ENCODE measurements at places on chromosomes 2 and 18. TPM values are rescaled to one million over a fixed set of nuclear protein-coding genes. Genes with fewer than 3 reads are reported as not detected.

The DPY30 gene
- 22.0 TPM for total RNA-seq

The FSIP2 gene
- 0.50 TPM for total RNA-seq

The INPP5D gene
- 184 TPM for total RNA-seq

The MFSD2B gene
- total RNA-seq = 4.9 TPM

The CHRND gene
- not detected for total RNA-seq

The LHCGR gene
- total RNA-seq = not detected

The LYG1 gene
- 1.1 TPM for total RNA-seq

The C2orf72 gene
- total RNA-seq = not detected

The SP5 gene
- total RNA-seq = not detected

The CYRIA gene
- total RNA-seq = 0.68 TPM

The MAP3K19 gene
- not detected for total RNA-seq

The ARHGEF4 gene
- 0.77 TPM for total RNA-seq

DNA sequence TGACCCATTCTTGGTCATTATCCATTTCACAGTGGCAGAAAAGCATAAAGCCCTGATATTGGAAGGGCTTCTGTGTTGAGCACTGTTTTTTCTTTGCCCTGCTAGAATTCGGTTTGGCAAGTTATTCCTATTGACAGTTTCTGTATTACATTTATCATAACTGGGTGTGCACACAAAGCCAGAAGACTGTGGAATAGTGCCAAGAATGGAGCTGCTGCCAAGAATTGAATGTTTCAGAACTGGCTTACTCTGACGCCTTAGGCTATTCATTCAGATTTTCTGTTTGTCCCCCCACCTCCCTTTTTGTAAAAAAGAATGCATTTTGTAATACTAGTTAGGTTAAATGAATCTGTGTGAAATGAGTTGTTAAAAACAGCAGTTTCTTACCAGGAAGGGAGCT, 12.7 kb downstream of the KDM3A start:
- peaks cover 16% of the 10 kb centered on the region for H3K36me3 ChIP-seq
- H3K4me3 ChIP-seq = no peak overlapping the region
- peaks cover 27% of the 10 kb centered on the region for H3K4me1 ChIP-seq
- H3K27me3 ChIP-seq = no peaks in the 10 kb centered on the region
- no peak overlapping the region for H3K27ac ChIP-seq
- no peak for DNase-seq

DNA sequence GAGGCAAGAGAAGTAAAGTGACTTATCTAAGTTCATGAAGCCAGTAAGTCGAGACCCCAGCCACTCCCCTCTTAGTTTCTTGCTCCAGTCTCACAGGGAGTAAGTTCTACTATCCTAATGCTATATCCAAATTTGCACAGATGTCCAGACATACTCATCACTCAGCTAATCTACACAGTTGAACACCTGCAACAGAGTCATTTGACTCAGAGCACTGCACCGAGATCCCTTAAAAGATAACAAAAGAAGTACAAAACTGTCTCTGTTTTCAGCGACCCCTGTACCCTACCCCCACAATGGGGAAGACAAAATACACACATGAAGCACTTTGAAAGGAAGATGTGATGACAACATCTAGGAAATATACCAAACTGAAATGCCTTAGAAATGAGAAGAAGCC, 22.6 kb upstream of the CCDC141 start:
- no peak overlapping the region for H3K4me3 ChIP-seq
- no peaks in the 10 kb centered on the region for H3K27me3 ChIP-seq
- H3K4me1 ChIP-seq = no peaks in the 10 kb centered on the region
- H3K27ac ChIP-seq = no peak overlapping the region
- no peaks in the 10 kb centered on the region for H3K36me3 ChIP-seq

DNA sequence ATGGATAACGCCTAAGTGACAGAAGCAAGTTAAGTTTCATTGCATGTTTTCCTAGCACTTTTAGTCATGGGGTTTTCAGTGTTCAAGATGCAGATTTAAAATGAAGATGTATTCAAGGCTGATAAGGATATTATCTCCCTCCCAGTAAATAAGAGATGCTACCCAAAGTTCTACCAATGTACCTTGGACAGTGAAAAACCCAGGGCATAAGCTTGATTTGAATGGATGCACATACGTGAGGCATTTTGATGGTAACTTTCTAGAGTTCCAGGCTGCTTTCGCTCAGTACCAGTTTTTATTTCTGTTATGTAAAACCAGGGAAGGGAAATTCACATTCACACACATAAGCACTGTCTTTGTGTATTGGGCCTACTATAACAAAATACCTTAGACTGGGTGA, 90.3 kb downstream of the STK39 start:
- H3K4me1 ChIP-seq = peaks cover 18% of the 10 kb centered on the region
- H3K4me3 ChIP-seq = no peak overlapping the region
- H3K36me3 ChIP-seq = peaks cover 3% of the 10 kb centered on the region
- H3K27me3 ChIP-seq = no peaks in the 10 kb centered on the region
- no peak overlapping the region for H3K27ac ChIP-seq

- no peak overlapping the region for H3K4me3 ChIP-seq
- no peaks in the 10 kb centered on the region for H3K4me1 ChIP-seq
- no peaks in the 10 kb centered on the region for H3K27me3 ChIP-seq
These were observed 93.9 kb downstream of the ZNF804A start for GRCh38 chr2:184692141-184692734.

- H3K27ac ChIP-seq = no peak overlapping the region
- no peaks in the 10 kb centered on the region for H3K4me1 ChIP-seq
- H3K36me3 ChIP-seq = no peaks in the 10 kb centered on the region
- H3K4me3 ChIP-seq = no peak overlapping the region
- DNase-seq = no peak
- H3K27me3 ChIP-seq = peaks cover 5% of the 10 kb centered on the region
These were observed 684.2 kb downstream of the EPHA4 start for GRCh38 chr2:220887876-220888275.

DNA sequence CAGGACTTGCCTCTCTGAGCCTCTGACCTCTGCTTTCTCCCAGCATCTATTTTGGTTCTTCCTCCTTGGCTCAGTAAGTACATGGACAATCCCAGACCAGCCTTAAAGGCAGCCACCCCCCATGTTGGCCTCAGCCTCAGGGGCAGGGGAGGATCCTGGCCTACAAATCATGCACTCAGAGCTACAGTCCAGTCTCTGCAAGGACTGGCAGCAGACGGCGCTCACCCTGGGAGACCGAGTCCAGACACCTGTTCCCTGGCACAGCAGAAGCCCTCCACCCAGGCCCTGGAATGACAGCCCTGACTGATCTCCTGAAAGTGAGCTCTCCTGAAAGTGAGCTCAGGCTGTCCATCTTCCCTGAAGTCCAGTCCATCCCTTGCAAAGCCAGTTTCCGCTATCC, 25.7 kb upstream of the PTPN4 start:
- H3K27me3 ChIP-seq = peaks cover 5% of the 10 kb centered on the region
- H3K4me3 ChIP-seq = no peak overlapping the region
- H3K27ac ChIP-seq = no peak overlapping the region

DNA sequence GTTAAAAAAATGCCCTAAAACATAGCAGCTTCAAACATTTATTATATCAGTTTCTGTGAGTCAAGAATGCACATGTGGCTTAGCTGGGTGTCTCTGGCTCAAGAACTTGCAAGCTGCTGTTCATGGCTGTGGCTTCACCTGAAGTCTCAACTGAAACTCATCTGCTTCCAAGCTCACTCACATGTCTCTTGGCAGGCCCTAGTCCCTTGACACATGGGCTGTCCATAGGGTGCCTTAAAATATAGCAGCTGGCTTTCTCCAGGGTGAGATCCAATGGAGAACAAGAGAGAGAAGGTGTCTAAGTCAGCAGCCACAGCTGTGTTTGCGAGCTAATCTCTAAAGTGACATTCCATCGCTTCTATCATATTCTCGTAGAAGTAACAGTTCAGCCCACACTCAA, 152.8 kb downstream of the DSEL start:
- no peak overlapping the region for H3K27ac ChIP-seq
- no peak for DNase-seq
- no peak overlapping the region for H3K4me3 ChIP-seq
- no peaks in the 10 kb centered on the region for H3K27me3 ChIP-seq
- H3K36me3 ChIP-seq = no peaks in the 10 kb centered on the region

DNA sequence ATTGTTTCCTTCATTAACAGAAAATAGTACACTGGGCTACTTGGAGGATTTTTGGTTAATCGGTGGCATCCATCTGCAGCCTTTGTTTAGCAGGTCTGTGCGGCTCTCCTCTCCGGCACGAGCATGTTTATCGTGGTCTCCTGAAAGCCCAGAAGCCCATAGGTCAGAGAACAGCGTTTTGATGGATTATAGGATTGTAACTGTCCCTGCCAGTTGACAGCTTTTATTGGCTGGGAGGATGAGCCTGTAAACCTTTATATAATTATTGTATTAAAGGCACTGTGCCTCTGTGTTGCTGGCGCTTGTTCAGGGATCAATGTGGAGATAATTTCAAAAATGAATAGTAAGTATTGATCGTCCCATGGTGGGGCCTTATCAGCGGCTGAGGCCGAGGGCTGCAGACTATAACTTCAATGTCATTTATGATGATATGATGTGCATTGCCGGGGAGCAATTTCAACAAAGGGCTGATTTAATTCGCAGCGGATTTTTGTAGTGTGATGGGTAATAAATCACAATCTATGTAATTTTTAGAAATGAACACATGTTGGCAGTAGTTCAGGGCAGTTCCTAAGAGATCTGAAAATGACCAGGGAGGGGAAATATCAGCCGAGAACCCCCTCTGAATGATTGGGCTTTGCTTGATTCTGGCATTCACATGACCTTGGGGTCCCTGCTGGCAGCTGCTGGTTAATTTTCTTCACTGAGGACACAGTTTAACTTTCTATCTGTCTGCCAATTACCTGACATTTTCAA, 736.1 kb downstream of the GALR1 start:
- no peak for DNase-seq
- no peak overlapping the region for H3K27ac ChIP-seq
- H3K36me3 ChIP-seq = no peaks in the 10 kb centered on the region
- no peaks in the 10 kb centered on the region for H3K4me1 ChIP-seq

GRCh38 chr2:241010531-241011295, 12.3 kb downstream of the SNED1 start:
- peak overlapping the region; percentile 88 for H3K27ac ChIP-seq
- H3K27me3 ChIP-seq = peaks cover 8% of the 10 kb centered on the region
- DNase-seq = no peak

GRCh38 chr2:15599994-15600393, 8.3 kb downstream of the DDX1 start:
- no peak overlapping the region for H3K4me3 ChIP-seq
- H3K36me3 ChIP-seq = peaks cover 22% of the 10 kb centered on the region
- DNase-seq = no peak
- peaks cover 13% of the 10 kb centered on the region for H3K4me1 ChIP-seq

- H3K4me1 ChIP-seq = no peaks in the 10 kb centered on the region
- no peak overlapping the region for H3K27ac ChIP-seq
- no peak overlapping the region for H3K4me3 ChIP-seq
- no peaks in the 10 kb centered on the region for H3K36me3 ChIP-seq
- DNase-seq = no peak
These were observed 57.0 kb downstream of the KIF1A start for GRCh38 chr2:240762971-240763370.

- peaks cover 2% of the 10 kb centered on the region for H3K4me1 ChIP-seq
- H3K27me3 ChIP-seq = peaks cover 11% of the 10 kb centered on the region
- peaks cover 2% of the 10 kb centered on the region for H3K36me3 ChIP-seq
- no peak overlapping the region for H3K27ac ChIP-seq
These were observed 152.5 kb downstream of the AFF3 start for GRCh38 chr2:99989905-99990304.

GRCh38 chr2:11802782-11803191, 56.4 kb downstream of the LPIN1 start:
- no peak overlapping the region for H3K27ac ChIP-seq
- H3K36me3 ChIP-seq = peaks cover 19% of the 10 kb centered on the region
- peaks cover 5% of the 10 kb centered on the region for H3K4me1 ChIP-seq

- no peaks in the 10 kb centered on the region for H3K36me3 ChIP-seq
- DNase-seq = no peak
- H3K27ac ChIP-seq = no peak overlapping the region
- no peak overlapping the region for H3K4me3 ChIP-seq
These were observed 49.1 kb upstream of the ID2 start for GRCh38 chr2:8632755-8633154.

- no peaks in the 10 kb centered on the region for H3K27me3 ChIP-seq
- H3K36me3 ChIP-seq = peaks cover 4% of the 10 kb centered on the region
- H3K4me1 ChIP-seq = peaks cover 90% of the 10 kb centered on the region
- DNase-seq = no peak
- H3K4me3 ChIP-seq = peak overlapping the region; percentile 94
These were observed 162.1 kb downstream of the BCL2 start for GRCh38 chr18:63157293-63158011.

DNA sequence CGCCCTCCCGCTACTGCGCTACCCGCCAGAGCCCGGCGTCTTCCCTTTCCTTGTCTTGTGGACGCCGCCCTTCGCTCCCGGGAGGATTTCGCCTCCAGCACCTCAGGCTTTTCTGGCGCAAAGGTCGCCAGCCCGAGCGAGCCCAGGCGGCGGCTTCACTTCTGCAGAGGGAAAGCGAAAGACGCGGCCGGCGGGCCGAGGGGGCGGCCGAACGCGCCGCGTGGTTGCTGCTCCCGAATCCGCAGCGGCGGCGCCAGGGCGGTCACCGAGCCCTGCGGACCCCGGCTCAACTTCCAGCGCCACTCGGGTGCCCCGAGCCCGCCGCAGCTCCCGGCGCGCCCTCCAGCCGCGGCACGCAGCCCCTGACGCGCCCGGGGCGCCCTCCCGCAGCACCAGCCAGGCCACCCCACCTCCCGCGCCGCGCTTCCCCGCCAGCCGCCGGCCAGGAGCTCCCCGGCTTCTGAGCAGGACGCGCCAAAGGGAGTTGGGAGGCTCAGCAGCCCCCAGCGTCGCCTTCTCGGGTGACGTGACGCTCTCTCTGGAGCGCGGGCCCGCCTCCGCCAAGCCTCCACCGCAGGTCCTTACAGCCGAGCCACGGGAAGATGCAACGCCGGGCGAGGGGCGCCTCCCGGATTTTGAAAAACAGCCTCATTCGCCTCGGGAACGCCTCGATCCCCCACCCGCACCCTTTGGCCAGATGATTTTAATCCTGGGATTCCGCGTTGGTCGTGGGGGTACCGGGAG, 84.9 kb upstream of the EPB41L3 start:
- peaks cover 3% of the 10 kb centered on the region for H3K36me3 ChIP-seq
- no peak for DNase-seq
- H3K27me3 ChIP-seq = peaks cover 30% of the 10 kb centered on the region
- H3K27ac ChIP-seq = no peak overlapping the region
- no peaks in the 10 kb centered on the region for H3K4me1 ChIP-seq

DNA sequence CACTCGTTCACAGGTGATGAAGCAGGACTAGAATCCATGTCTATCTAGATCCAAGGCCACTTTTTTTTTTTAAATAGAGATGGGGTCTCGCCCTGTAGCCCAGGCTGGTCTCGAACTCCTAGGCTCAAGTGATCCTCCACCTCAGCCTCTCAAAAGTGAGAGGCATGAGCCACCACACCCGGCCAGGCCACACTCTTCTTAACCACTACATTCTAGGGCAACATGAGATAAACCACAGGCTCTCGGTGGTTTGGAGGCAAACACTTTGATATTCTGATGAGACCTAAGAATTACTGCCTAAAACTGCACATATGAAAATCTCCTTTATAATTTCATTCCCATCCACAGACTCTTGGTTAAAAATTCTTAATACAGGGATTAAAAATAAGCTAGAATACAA, 51.8 kb downstream of the USP34 start:
- no peaks in the 10 kb centered on the region for H3K27me3 ChIP-seq
- peak overlapping the region; percentile 39 for H3K27ac ChIP-seq

GRCh38 chr2:240128608-240129145, 7.4 kb downstream of the COPS9 start:
- no peak overlapping the region for H3K4me3 ChIP-seq
- H3K27ac ChIP-seq = no peak overlapping the region
- H3K36me3 ChIP-seq = peaks cover 7% of the 10 kb centered on the region

GRCh38 chr2:28544405-28544921, 48.6 kb downstream of the PLB1 start:
- H3K27me3 ChIP-seq = no peaks in the 10 kb centered on the region
- H3K4me3 ChIP-seq = peak overlapping the region; percentile 76
- H3K27ac ChIP-seq = peak overlapping the region; percentile 93
- no peaks in the 10 kb centered on the region for H3K36me3 ChIP-seq
- peaks cover 20% of the 10 kb centered on the region for H3K4me1 ChIP-seq

- DNase-seq = no peak
- H3K27ac ChIP-seq = no peak overlapping the region
- H3K36me3 ChIP-seq = no peaks in the 10 kb centered on the region
These were observed 364.3 kb upstream of the KLHL29 start for GRCh38 chr2:23020659-23021058.
